ENCODE measurements at places on chromosomes 1 and 21. TPM values are rescaled to one million over a fixed set of nuclear protein-coding genes. Genes with fewer than 3 reads are reported as not detected.
A peak's percentile ranks its signal among the peaks of the same experiment; 100 is the strongest.

GRCh38 chr1:108753363-108753762 lies 6.9 kb downstream of the STXBP3 start:
- DNase-seq = no peak
- peaks cover 5% of the 10 kb centered on the region for H3K4me1 ChIP-seq
- H3K36me3 ChIP-seq = peaks cover 12% of the 10 kb centered on the region

BGLAP gene
- total RNA-seq = 0.22 TPM

DNA sequence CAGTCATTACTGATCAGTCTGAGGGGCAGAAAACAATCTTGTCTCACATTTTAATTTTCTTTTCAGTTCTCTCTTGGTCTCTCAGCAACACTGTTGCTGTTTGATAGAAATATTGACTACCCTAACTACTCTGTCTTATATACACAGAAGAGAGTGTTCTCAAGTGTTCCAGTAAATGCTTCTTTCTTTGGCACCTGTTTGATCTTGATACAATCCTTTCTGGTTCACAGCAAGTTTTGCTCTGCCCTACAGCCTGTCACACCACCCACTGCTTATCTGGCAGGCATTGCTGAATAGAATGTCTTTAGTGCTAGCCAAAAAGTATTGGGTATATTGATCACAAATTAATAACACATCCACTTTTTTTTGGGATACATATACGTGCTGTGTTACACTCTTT lies 75.7 kb upstream of the WLS start:
- no peak overlapping the region for H3K27ac ChIP-seq
- H3K36me3 ChIP-seq = no peaks in the 10 kb centered on the region
- no peaks in the 10 kb centered on the region for H3K27me3 ChIP-seq
- DNase-seq = no peak
- H3K4me3 ChIP-seq = no peak overlapping the region

- H3K27ac ChIP-seq = no peak overlapping the region
- peaks cover 8% of the 10 kb centered on the region for H3K4me1 ChIP-seq
- no peaks in the 10 kb centered on the region for H3K27me3 ChIP-seq
- peak; percentile 95 for DNase-seq
Observed at GRCh38 chr1:176880955-176881595, 283.4 kb downstream of the ASTN1 start.

RIPPLY3 gene
- 2.8 TPM for total RNA-seq

DNA sequence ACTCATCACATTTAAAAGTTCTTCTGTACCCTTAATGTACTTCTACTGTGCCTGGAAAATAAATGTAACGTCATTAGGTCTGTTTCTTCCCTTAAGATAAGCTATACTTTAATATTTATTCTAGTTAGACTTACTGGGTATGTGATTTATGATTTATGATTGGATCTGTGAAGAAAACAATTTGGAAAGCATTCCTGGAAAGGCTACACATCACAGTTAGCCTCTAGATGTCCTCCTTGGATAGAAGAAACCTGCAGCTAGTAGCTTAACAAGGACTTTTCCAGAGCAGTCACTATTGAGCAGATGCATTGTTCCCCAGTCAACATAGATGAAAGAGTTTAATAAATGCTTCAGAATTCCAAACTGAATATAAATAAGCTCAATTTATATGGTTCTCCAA lies 22.2 kb upstream of the ABL2 start:
- H3K4me1 ChIP-seq = no peaks in the 10 kb centered on the region
- DNase-seq = peak; percentile 43
- no peaks in the 10 kb centered on the region for H3K36me3 ChIP-seq

DNA sequence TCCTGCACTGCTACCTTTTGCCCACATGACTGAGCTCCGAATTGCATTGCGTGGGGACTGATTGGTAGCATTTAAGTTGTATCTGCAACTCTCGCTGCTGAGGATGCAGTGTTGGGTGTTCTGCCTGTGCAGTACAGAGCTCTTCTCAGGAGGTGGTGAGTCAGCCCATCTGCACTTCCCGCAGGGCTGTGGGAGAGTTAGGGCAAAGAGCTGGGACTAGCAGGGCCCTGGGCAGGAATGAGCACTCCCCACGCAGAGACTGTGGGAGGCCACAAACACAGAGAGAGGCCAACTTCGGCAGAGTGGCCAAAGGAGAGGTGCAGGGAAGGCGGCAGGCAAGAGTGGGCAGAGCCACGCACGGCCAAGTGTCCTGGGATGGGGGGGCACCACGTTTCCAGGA lies 244.7 kb downstream of the SIPA1L2 start:
- H3K36me3 ChIP-seq = no peaks in the 10 kb centered on the region
- no peaks in the 10 kb centered on the region for H3K27me3 ChIP-seq
- H3K4me1 ChIP-seq = peaks cover under 1% of the 10 kb centered on the region
- H3K27ac ChIP-seq = no peak overlapping the region
- H3K4me3 ChIP-seq = no peak overlapping the region

TDRD5 gene
- 0.09 TPM for total RNA-seq

TAS1R3 gene
- total RNA-seq = not detected

DNA sequence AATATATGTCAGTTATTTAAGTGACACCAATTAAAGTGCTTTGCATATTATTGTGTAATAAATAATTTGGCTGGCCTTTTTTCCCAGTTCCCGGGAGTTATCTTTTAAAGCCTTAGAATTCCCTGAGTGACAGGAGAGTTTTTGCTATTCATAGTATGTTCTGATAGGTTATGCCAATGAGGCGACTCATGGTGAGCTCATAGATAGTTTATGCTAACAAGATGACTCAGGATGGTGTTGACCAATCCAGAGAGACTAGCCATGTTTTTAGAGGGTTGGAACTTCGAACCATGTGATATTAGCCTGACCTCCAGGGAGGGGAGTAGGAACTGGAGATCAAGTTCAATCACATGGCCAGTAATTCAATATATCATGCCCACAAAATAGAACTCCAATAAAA lies 310.8 kb downstream of the USP25 start:
- H3K36me3 ChIP-seq = no peaks in the 10 kb centered on the region
- no peaks in the 10 kb centered on the region for H3K4me1 ChIP-seq

DNA sequence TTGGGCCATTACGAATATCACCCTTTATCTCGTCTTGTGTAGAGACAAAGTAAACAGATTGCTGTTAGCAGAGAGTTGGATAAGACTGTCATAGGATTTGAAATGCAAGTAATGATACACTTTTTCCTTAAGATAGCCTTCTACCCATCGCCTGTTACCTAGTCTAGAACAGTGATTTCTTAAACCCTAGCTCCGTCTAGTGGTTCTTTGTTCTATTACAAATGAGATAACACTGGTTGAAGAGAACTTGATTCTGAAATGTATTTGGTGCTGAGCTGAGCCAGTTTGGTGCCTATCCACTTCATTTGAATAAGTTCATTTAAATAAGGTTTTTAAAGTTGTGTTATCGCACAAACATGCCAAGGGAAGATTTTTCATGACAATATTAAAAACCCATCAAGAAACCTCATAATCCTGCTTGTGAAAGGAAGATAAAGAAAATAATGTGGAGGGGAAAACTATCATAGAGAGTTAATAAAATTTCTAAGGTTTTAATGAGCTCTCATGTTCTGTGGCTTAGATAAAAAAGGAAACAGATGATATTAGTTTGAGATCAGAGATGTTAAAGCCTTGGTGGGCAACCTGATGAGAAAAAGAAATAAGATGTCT lies 1.5 kb upstream of the KCNH1 start:
- DNase-seq = peak; percentile 44
- H3K4me3 ChIP-seq = no peak overlapping the region
- H3K4me1 ChIP-seq = peaks cover 3% of the 10 kb centered on the region
- H3K27ac ChIP-seq = no peak overlapping the region
- peaks cover 35% of the 10 kb centered on the region for H3K27me3 ChIP-seq
- no peaks in the 10 kb centered on the region for H3K36me3 ChIP-seq

DNA sequence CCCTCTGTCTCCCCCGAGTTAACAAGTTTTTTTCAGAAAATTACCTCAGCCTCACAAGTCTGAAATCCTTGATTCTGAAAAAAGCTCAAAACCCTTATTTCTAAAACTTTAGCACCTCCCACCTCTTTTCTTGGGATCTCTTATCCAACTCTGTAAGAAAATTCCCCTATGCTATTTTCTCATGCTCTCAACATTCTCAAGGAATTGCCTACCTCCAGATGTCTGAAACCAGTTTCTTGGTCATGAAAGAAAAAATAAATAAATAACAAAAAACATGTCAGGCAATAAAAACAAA lies 18.1 kb upstream of the SFPQ start:
- H3K4me3 ChIP-seq = no peak overlapping the region
- no peaks in the 10 kb centered on the region for H3K27me3 ChIP-seq
- no peak for DNase-seq
- no peak overlapping the region for H3K27ac ChIP-seq
- peaks cover 16% of the 10 kb centered on the region for H3K4me1 ChIP-seq

CTXND2 gene
- not detected for total RNA-seq

- no peak for DNase-seq
- H3K4me3 ChIP-seq = no peak overlapping the region
- H3K4me1 ChIP-seq = no peaks in the 10 kb centered on the region
- H3K27ac ChIP-seq = no peak overlapping the region
- no peaks in the 10 kb centered on the region for H3K27me3 ChIP-seq
Observed at GRCh38 chr1:4061521-4062031, 161.5 kb upstream of the C1orf174 start.

C8A gene
- not detected for total RNA-seq

- no peak overlapping the region for H3K27ac ChIP-seq
- no peak overlapping the region for H3K4me3 ChIP-seq
- H3K36me3 ChIP-seq = no peaks in the 10 kb centered on the region
- H3K27me3 ChIP-seq = no peaks in the 10 kb centered on the region
- no peak for DNase-seq
Observed at GRCh38 chr1:186502087-186502486, 41.2 kb upstream of the PDC start.

GRCh38 chr1:112939810-112940209 lies 16.2 kb downstream of the SLC16A1 start:
- DNase-seq = no peak
- H3K27me3 ChIP-seq = no peaks in the 10 kb centered on the region
- H3K4me1 ChIP-seq = peaks cover 34% of the 10 kb centered on the region
- no peak overlapping the region for H3K4me3 ChIP-seq
- H3K36me3 ChIP-seq = no peaks in the 10 kb centered on the region

DNA sequence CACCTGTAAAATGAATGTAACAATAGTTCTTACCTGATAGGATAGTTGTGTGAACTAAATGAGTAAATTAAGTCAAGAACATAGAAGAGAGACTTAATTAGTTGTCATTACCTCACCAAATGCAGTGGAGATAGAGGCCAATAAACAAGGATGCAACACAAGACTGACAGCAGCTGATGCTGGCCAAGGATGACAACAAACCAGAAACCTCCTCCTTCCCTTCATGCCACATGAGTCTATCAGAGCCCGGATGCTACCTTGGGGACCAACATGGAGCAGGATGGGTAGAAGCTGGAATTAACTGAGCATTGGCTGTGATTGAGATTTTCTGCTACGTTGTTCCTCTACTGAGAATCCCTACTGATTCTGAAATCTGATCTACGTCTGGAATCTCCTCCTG lies 30.3 kb upstream of the USP1 start:
- no peak for DNase-seq
- H3K27me3 ChIP-seq = no peaks in the 10 kb centered on the region
- H3K4me1 ChIP-seq = peaks cover 4% of the 10 kb centered on the region
- no peaks in the 10 kb centered on the region for H3K36me3 ChIP-seq

- H3K27ac ChIP-seq = no peak overlapping the region
- DNase-seq = no peak
- H3K4me1 ChIP-seq = no peaks in the 10 kb centered on the region
- no peaks in the 10 kb centered on the region for H3K36me3 ChIP-seq
- H3K4me3 ChIP-seq = no peak overlapping the region
- H3K27me3 ChIP-seq = no peaks in the 10 kb centered on the region
Observed at GRCh38 chr1:185351734-185352466, 34.9 kb upstream of the IVNS1ABP start.

- H3K4me3 ChIP-seq = no peak overlapping the region
- DNase-seq = no peak
- H3K36me3 ChIP-seq = no peaks in the 10 kb centered on the region
- no peak overlapping the region for H3K27ac ChIP-seq
- H3K4me1 ChIP-seq = no peaks in the 10 kb centered on the region
Observed at GRCh38 chr21:27677546-27677945, 710.7 kb upstream of the ADAMTS5 start.

DNA sequence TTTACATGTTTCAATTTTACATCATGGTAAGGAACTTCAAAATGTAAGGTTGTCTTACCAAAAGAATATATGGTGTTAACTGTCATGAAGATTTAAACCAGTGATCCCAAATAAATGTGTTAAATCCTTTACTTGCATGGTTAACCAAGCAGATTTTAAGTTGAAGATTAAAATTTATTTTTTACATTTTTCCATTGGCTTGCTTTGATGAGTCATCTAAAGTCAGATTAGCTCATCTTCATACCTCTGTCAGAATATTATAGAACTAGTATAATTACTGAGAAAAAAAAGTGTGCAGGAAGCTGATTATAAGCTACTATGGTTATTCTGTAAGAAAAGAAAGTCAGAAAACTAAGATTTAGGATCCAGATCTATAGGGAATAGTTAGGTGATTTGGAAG lies 95.3 kb upstream of the DPH5 start:
- no peak overlapping the region for H3K4me3 ChIP-seq
- H3K27ac ChIP-seq = no peak overlapping the region
- no peaks in the 10 kb centered on the region for H3K36me3 ChIP-seq
- DNase-seq = no peak
- H3K27me3 ChIP-seq = no peaks in the 10 kb centered on the region

OR2T29 gene
- not detected for total RNA-seq

DNA sequence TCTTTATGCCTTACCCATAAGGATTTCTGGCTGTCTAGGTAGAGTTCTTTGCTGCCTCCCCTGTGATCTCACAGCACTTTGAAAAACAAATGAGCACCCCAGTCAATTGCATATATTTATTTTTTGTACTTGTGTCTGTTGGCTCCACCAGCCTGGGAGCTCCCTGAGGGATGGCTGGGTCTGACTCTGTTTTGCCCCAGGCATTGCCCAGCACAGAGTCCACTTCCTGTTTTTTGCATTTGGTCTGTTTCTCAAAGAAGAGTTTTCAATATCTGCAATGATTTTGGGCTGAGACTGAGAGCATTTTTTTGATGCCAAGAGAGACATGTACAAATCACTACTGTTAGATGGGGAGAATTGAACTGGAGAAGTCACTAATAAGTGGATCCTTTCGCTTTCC lies 125.0 kb downstream of the FOXD2 start:
- DNase-seq = no peak
- H3K36me3 ChIP-seq = no peaks in the 10 kb centered on the region
- H3K4me3 ChIP-seq = no peak overlapping the region
- H3K27me3 ChIP-seq = no peaks in the 10 kb centered on the region
- no peak overlapping the region for H3K27ac ChIP-seq

PAQR7 gene
- 3.7 TPM for total RNA-seq

Measured in neural progenitor cell (in vitro differentiated cells).